ENCODE measurements at places on chromosomes 11 and 22. TPM values are rescaled to one million over a fixed set of nuclear protein-coding genes. Genes with fewer than 3 reads are reported as not detected.

- DNase-seq: no peak
These were observed 14.3 kb downstream of the OR52K1 start for GRCh38 chr11:4496557-4497248.

GRCh38 chr11:12986194-12986898, 22.8 kb upstream of the RASSF10 start:
- DNase-seq: no peak

DNA sequence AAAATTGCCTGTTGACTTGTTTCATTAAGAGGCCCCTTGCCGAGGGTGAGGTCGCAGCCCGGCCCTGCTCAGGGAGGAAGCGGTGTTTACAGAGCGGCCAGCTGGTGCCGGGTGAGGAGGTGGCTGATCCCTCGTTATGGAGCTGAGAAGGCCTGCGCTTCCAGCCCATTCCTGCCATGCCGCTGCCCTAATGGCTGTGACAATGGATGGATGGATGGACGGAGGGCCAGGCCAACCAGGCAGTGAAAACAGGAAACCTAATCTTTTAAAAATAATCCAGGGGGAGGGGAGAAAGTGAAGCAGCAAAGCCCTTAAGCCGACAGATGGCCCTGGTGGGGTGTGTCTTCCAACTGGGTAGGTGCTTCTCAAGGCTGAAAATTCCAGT, 38.5 kb downstream of the BCR start:
- DNase-seq: no peak

DNA sequence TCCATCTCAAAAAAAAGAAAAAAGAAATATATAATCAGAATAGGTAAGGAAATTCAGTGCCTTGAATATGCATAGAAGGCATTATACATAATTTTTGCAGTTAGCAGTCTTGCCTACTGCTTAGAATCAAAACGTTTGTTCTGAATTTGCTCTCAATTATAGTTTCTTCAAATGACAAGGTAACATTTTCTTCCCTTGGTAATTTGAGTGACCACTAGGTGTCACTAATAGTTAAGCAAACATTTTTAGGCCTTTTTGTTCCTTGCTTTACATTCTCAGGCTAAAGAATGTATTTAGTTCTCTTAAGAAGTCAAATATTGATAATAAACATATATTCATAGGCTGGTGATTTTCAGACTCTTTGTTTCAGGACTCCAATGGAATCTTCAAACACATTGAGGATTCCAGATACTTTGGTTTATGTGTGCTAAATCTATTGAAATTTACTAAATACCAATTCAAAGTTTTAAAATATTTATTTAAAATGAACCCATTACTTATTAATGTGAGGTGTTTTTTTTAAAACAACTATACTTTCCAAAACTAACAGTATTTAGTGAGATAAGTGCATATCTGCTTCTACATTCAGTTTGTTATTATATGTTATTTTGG, 55.0 kb upstream of the DEPDC7 start:
- no peak for DNase-seq

DNA sequence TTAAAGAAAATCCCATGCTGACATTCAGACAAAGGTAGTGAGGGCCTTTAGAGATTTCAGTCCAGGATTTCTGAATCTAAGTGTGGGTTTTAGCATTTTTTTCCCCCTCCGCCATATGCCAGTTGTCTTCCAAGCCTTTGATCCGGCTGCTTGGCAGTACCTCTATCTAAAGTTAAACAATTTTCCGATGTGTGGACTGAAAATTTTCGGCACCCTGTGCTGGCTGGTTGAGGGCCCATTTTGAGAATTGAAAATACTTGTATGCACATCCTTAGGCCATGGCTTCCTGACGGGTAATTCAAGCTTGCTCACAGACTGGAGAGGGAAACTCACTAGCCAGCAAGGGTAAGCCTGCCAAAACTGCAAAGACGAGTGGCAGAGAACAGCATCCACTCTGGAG, 131.9 kb upstream of the NARS2 start:
- no peak for DNase-seq

- DNase-seq: no peak
These were observed 3.2 kb downstream of the AMOTL1 start for GRCh38 chr11:94771390-94771789.

GRCh38 chr11:36744375-36745168, 146.5 kb upstream of the RAG2 start:
- DNase-seq: peak; percentile 18

DNA sequence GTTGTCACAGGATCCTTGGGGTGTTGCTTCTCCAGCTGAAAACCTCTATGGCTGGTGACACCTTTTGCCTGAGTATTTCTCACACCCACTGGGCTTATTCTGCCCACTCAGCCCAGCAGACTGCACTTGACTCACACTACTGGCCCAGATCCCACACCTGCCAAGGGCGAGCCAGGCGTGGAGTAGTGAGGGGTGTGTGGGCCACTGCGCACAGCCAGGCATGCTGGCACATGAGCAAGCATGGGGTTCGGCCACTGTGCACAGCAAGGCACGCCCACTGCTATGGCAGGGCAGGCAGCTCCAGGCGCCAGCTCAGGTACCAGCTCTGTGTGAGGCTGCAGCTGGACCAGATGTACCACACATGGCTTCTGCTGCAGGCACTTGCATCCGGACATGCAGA, 116.5 kb upstream of the MTNR1B start:
- no peak for DNase-seq

GRCh38 chr11:117122556-117122955, 21.5 kb upstream of the PAFAH1B2 start:
- no peak for DNase-seq

DNA sequence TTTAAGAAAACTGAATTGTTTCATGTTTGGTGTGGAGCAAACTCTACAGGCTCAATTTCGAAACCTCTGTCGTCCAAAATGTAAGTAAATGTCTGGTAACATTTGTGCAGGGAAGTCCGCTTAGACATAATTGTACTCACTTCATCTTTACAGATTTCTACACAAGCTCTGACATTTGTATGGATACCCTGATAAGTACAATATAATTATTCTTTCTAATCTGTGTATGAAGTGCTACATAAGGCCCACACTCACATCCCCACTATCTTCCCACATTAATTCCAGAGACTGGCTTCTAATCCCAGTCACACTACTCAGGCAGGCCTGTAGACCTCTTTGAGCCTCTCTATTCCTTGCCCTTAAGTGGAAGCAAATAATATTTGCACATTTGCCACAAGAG, 129.2 kb upstream of the LMO1 start:
- no peak for DNase-seq

- DNase-seq: no peak
These were observed 285.1 kb upstream of the CCDC90B start for GRCh38 chr11:83571302-83571701.

DNA sequence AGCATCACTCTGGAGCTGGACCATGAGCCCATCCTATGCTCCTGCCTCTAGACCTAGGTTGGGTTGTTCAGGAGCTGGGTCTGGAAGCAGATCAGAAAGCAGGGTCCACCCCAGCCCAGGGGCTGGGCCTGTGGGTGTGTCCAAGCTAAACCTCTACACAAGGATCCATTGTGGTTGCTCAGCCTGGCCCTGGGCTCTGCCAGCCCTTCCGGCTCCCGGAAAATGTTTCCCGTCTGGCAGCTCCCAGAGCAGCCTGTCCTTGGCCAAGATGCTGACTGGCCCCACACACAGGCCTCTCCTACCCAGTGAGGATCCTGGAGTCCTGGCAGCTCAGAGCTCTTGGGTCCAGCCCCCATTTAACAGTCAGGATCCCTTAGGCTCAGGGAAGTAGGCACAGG, 35.3 kb upstream of the FCHSD2 start:
- DNase-seq: no peak

- no peak for DNase-seq
These were observed 22.0 kb upstream of the TFIP11 start for GRCh38 chr22:26534171-26534855.

DNA sequence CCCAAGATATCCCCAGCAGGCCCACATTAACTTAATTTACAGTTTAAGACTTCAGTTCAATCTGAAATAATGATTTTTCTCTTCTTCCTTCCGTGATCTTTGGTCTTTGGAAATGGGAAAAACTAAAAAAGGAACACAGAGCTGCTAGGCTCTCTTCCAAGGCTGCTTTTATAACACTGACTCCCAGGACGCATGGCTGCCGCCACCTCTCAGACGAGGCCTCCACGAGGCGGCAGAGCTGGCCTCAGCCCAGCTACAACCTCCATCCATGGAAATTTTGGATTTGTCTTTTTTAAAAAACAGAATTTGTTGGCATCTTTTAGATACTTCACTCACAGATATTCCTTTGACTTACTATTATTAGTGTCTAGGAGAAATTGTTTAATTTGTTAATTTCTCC, 385.5 kb upstream of the SYN3 start:
- DNase-seq: no peak

- DNase-seq: no peak
These were observed 44.6 kb downstream of the YAP1 start for GRCh38 chr11:102154806-102155205.

DNA sequence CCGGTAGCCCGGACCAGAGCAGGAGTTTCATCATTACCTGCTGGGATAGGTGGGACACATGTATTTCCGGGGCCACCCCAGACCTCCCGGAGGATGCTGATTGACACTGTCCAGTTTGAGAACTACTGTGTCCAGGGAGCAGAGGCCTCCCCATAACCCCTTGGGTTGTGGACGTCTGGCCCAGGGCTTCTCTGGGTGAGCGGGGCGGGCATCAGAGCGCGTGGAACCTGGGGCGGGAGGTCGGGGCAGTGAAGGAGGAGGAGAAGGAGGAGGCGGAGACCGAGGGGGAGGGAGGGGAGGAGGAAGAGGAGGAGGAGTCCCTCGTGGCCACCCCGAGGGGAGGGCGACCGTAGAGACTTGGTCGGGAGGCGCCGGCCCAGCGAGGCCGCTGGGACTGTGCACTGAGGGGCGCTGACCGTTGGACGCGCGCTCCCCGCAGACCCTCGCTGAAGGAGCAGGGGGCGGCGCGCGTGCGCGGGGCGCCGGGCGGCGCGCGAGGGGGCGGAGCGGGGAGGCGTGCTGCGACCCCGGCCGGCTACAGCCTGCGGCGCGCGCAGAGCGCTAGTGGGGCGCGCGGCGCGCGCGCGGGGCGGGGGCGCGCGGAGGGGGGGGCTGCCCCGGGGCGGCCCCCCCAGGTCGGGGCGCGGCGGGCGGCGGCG, at the start of gene GRK3:
GRK3 (plus strand) TSS at position 356 of the 659 bp plus-strand sequence. CDS start 366 bp downstream, outside the sequence.
- DNase-seq: peak; percentile 11

DNA sequence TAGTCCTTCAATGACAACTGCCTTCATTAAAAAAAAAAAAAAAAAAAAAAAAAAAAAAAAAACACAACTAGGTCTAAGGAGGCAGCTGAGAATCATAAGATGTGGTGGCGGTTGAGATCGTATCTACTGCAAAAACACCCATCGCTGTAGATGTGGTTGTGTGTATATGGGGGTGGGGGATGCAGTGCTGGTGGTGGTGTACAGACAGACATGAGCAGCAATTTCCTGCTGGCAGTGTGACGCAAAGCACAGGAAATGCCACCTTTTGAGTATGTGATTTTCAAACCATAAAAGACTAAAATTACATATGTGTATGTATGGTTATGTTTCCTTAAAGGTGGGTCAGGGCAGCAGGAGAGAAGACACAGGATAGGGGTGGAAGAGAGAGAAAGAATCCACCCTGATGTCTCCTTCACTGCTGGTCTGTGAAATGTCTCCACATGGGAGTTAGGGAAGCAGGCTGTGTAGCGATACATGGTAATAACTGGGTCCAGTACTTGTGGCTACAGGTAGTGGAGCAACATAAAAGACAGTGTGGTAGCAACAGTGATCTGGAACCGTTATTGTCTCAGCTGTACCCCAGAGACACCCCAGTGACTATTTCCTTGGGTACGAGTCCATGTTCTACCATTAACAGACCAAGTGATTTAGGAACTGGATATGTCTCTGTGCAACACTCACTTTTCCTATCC, 57.9 kb downstream of the SYTL2 start:
- DNase-seq: peak; percentile 81

DNA sequence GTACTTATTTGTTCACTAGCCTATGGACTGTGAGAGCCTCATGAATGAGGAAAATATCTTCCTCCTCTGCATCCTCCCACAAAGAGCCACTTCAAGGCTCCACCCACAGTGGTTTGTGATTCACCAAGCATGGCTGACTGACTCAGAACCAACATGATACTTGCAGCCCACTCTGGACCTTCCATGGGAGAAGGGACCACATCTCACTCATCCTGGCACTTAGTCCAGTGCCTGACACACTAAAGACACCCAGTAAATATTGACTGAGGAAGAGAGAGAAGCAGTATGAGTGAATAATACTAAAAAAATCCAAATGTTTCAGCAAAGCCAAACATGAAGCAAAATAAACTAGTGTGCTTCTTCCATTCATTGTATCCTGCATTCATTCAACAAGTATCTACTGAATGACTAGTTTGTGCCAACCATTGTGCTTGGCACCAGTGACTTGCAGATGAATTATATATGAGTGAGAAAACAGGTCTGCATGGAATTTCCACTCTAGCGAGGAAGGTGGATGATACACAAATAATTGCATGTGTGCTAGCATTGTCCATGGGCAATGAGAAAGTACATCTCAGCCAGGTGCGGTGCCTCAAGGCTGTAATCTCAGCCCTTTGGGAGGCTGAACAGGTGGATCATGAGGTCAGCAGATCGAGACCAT, 54.9 kb upstream of the BLID start:
- DNase-seq: no peak

- DNase-seq: no peak
These were observed 1464.8 kb downstream of the BRD1 start for GRCh38 chr22:48362721-48363404.

DNA sequence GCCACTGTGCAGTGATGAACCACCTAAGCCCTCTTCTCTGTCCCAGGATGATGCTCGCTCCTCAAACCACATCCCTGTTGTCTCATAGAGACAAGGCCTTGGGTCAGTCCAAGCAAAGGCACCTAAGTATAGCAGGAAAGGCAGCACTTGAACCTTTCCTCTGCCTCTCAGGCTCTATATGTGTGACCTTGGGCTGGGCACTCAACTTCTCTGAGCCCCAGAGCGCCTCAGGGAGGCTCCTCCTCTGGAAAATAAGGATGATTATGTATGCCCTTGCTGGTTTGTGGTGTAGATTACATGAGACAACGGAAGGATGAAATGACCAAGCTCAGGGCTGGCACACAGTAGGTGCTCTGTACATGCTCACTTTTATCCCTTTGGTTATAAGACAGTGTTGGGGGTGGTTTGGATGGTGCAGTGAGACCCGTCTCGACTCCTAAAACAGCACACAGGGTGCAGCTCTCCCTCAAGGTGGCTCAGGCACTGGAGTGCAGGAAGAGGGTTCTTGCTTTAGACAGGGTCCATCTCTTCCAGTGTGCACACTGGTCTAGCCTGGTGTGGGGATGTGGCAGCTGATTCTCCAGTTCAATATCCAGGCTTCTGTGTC, 40.2 kb upstream of the ACCSL start:
- DNase-seq: no peak

Gene CPT1B
- total RNA-seq: 59.1 TPM

Gene IFTAP
- total RNA-seq: 1.9 TPM

Gene CARD18
- total RNA-seq: not detected

Gene SEZ6L
- total RNA-seq: 0.05 TPM

Gene INS
- not detected for total RNA-seq

Gene ALG9
- total RNA-seq: 33.4 TPM

Gene MYO18B
- 0.22 TPM for total RNA-seq

Gene HPX
- 0.52 TPM for total RNA-seq

Gene MRGPRX3
- total RNA-seq: not detected

Gene BIK
- total RNA-seq: 1.6 TPM
